ENCODE measurements at places on chromosomes 6 and 20.

- no peak for DNase-seq
Observed at GRCh38 chr20:4883051-4883450, 118.3 kb downstream of the SLC23A2 start.

DNA sequence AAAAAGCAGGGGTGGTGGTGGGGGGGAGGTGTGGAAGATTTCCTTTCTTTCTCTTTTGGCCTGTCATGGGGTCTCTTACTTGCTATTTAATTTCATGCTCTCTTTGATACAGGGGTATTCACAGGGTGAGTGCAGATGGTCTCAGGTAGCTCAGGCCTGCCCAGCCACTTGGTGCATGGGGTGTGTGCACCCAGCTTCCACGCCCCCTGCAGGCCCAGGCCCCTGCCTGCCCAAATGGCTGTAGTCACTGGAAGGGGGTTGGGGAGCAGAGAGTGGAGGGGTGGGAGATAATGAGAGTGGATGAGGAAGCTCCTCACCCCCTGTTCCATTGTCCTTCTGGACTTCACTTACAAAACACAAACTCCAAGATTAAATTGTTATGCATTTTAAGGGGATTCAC, 133.6 kb upstream of the SGK1 start:
- no peak for DNase-seq

DNA sequence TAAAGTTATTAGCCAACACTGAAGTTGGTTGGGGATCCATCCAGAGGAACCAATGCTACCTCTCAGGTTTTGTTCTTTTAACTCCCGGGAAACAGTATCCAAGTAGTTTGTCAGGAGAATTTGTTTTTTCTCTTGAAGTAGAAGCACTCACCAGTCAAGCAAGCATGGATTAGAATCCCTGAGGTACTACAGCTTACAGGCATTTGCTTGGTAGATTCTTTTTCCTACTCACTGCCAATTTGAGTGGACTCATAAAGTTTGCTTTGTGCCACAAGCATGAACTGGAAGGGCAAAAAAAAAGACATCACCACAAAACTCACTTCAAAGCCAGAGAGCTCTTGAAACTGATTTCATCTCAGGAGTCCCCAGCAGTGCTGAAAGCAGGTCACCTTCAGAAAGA, 167.4 kb downstream of the MBOAT1 start:
- no peak for DNase-seq

- DNase-seq, result peak; percentile 86
Observed at GRCh38 chr20:2469991-2470422, 582 bp downstream of the SNRPB start.

DNA sequence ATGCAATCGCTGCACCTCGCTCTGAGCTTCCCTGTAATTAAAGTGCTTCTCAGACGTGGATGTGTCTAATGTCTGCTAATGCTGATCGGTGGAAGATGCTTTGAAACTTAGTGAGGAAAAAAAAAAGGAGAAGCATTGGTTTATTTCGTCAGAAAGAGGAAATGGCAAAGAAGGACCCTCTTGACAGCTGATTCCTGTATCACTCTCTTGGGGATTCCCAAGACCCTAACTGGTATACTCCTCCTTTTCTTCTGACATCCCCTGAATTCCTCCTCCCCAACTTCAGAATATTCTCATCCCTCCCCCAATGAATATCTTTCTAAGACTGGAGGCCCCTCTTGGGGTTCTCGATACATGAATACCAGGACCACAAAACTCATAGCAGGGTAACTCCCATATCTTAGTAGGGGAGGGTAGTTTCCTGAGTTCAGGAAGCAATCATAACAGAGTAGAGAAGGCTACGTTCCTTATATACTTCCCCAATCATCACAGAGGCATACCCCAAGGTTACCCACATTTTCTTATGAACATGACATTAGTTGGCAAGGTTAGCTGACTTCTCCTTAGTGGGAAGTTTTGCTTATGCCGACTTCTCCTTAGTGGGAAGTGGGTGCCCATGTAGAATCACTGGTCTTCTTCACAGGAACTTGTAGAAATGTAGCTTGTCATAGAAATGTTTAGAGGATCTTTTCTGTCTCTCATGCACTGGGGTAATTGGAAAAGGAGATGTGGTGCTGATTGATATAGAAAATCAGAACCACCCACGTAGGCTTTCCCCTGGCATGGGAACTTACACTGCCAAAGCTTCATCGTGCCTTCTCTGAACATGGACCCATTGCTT, 63.8 kb upstream of the ATXN1 start:
- no peak for DNase-seq

- no peak for DNase-seq
Observed at GRCh38 chr6:11601776-11602605, 64.4 kb downstream of the TMEM170B start.

DNA sequence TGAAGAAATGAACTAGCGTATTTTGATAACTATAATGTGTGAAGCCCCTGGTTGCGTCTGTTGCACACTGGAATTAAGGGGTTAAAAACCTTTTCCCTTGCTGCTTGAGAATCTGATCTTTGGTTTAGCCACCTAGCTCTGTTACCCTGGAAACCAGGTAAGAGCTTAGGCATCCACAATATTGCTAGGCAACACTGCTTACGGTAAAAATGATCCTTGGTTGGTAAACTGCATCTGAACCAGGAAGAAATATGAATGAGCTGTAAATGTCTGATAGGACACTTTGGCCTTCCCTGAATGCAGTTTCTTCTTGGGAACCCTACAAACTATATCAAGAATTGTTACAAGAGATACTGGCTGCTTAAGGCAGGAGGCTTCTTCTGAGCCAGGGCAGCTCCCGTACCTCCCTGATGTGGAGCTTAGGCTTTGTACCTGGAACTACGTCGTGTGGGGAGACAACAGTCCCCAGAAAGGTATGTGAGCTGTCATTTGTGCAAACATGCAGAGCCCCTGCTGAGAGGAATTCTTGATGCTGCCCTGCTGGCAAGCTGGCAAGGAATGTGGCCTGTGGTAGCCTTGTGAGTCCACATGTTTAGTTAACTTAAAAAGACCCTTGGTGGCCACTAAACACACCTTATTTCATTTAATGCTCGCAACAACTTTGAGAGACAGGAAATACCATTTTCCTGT, 18.4 kb downstream of the UBE3D start:
- no peak for DNase-seq

DNA sequence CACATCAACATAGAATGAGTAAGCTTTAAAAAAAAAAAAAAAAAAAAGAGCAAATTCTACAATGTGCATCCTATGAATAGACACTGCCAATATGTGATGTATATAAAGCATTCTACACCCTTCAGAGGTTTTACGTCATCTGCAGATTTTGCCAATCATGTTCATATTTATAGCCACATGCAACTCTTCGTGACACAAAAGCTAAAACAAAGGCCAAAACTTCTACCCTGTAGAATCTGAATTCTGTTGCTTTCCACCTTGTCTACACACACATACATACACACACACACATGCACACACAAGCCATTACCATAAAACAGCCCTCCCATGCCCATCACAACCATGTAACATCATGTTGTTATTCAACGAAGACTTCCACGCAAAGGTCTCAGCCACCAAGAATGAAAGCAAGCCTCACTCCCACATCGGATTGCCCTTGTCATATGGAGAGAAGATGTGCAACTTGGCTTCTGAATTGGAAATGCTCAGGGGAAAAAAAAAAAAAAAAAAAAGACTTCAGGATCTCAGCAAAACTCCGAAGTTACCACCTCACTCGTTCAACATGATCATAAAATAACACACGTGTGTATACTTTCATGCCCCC, 479.4 kb upstream of the JARID2 start:
- DNase-seq, result no peak

DNA sequence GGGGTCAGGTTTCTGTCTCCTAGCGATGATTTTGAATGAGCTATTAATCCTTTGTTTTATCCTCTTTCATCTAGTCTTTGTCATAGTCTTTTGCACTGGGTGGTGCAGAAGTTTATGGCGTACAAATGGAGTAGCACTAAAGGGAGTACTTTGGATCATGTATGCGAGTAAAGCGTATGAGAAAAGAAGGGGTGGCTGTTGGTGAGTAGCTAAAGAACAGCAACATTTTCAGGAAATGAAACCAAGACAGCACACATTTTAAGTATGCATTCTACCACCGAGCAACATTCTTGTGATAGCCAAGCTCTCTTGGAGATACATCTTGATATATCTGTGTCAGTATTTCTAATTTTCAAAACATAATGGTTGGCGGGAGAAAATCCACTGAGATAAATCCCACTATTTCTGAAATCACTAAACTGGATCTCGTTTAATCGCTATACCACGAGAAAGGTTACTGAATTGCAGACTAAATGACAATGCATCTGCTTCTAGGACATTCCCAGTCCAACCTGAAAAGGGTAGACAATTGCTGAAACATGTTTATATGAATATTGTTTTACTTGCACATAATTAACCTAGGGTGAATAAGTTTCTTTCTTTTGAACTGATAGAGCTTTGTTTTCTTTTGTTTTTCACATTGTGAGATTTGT, 196.1 kb downstream of the TRIM27 start:
- DNase-seq, result no peak

DNA sequence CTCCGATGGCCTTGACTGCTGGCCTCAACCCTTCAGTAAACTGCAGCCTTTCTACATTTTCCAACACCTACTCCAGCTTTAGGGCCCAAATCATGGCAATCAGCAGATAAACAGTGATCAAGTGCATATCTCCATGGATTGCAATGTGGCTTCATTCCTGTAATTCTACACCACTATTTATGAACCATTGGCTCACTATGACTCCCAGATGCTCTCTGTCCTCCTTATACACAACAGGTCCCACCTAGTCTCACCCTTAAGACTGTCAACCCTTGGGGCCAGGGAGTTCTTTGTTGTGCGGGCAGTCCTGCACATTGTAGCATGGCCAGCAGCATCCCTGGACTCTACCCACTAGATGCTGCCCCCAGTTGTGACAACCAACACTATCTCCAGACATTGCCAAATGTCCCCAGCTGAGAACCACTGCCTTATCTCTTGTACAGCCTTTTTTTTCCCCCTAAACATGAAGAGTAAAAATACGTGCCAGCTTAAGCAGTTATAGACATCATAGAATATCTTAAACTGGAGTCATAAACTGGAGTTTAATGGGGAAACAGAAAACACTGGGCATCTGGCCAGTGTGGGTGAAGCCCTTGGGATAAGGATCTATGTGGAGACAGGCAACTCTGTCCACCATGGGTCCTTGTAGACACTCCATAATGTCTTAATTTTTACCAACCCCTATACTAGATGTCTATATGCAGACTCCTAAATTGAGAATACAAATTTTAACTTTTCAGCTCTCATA, 21.1 kb downstream of the MRPL14 start:
- DNase-seq, result no peak

DNA sequence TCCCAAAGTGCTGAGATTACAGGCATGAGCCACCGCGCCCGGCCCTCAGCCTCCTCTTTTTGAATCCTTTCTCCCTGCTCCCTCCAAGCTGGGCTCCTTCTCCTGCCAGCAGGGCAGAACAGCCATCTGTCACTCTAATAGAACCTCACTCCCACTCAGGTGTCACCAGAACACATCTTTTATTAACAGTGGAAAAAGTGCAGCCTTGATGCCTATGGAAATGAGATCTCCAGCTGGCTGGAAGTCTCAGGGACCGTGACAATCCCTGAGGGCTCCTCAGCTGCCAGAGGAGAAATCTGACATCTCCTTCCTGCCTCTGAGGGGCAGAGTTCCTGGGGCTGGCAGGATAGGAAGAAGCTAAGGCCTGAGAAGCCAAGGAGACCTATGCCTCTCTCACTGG, 28.0 kb downstream of the TMC2 start:
- DNase-seq, result no peak

DNA sequence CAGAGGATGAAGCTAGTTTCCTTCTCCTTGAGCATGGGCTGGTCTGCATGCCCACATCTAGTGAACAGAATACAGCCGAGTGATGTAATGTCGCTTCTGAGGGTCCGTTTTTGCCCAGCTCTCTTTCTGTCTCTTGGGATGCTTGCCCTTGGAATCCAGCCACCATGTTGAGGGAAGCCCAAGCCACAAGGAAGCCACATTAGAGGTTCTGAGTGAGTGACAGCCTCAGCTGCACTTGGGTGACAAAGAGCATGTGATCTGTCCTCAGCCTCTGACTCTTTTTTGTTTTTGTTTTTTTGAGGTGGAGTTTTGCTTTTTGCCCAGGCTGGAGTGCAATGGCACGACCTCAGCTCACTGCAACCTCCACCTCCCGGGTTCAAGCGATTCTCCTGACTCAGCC, 100.6 kb upstream of the SALL4 start:
- DNase-seq, result no peak

- DNase-seq, result no peak
Observed at GRCh38 chr6:135722679-135723078, 128.8 kb upstream of the PDE7B start.

DNA sequence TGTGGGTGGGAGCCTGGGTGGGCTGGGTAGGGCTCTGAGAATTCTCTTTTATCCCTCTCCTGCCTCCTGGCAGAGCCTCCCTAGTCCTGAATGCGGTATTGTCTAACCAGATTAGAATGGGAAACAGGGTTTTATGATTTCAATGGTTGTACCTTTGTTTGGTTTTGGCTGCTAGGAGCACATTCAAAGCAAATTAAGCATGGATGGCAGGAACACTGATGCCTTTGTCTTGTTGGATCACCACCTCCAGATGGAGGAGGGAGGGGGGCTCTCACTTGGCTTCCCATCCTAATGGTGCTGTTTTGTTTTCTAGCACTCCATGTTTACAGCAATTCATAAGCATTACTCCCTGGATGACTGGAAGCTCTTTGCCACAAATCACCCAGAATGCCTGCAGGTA, 11.6 kb downstream of the GMPR start:
- no peak for DNase-seq

DNA sequence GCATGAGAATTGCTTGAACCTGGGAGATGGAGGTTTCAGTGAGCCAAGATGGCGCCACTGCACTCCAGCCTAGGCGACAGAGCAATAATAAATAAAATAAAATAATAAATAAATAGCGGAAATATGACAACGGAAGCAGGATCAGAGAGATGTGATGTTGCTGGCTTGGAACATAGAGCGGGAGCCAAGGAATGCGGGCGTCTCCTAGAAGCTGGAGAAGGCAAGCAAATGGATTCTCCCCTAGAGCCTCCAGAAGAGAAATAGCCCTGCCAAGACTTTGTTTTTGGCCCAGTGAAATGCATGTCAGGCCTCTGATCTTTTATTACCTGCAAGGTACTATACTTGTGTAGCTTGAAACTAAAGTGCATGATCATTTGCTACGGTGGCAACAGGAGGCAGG, 12.4 kb downstream of the KIAA1755 start:
- no peak for DNase-seq

- peak; percentile 64 for DNase-seq
Observed at GRCh38 chr20:50467718-50468356, 42.3 kb upstream of the PTPN1 start.

GRCh38 chr6:70415660-70416059, 2.4 kb downstream of the FAM135A start:
- no peak for DNase-seq

GRCh38 chr6:102407886-102408741, 1014.6 kb downstream of the GRIK2 start:
- DNase-seq, result no peak

GRCh38 chr20:35854713-35855348, 83.0 kb downstream of the PHF20 start:
- DNase-seq, result no peak

GRCh38 chr6:111553580-111553979, 52.1 kb downstream of the TRAF3IP2 start:
- no peak for DNase-seq

GRCh38 chr20:5434116-5434515, 117.4 kb upstream of the PROKR2 start:
- no peak for DNase-seq

GRCh38 chr20:9280666-9281065, 211.8 kb downstream of the PLCB4 start:
- no peak for DNase-seq

Data from activated effector memory CD4-positive, alpha-beta T cell treated with anti-CD3 and anti-CD28 coated beads, Interleukin-2, amount 50 U/mL, for 16 hours (primary cell).